ENCODE measurements at places on chromosomes 11 and 22.

GRCh38 chr11:32852207-32852606 lies 22.5 kb downstream of the PRRG4 start:
- ATAC-seq: peak; percentile 46

- ATAC-seq: no peak
Observed at GRCh38 chr11:34972892-34973291, 56.5 kb downstream of the PDHX start.

GRCh38 chr11:81368192-81368591 lies 1365.5 kb downstream of the FAM181B start:
- no peak for ATAC-seq

DNA sequence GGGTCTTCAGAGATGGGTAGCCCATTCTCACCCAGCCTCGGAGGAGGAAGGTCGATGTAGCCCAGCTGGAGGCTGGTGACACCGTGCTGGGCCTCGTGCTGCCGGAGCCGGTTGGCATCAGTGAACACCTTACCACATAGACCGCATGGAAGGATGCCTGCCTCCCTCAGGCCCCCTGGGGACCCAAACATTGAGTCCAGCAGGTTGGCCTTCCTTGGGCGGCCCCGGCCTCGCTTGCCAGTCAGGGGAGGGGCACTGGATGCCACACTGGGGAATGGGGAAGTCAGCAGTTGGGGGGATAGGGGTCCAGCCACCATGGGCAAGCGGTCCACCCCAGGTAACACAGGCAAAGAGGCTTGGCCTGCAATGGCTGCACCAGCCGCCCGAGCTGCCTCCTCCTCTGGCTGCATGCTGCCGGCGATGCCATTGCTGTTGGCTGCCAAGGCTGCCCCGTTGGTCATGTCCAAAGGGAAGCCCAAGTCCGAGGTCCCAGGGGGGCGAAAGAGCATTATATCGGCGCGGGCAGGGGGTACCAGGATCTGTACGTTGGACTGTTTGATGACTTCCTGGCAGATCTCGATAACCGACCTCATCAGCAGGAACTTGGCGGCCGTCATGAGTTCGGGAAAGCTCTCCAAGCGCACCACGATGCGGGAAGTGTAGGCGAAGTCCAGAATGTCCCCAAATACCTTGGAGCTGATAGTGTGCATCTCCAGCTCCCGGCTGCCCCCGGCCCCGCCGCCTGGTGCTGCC lies 1.4 kb downstream of the PATZ1 start:
- 0 out of 3 replicates have a peak, but pooled peaks have one; percentile 4 for ATAC-seq

DNA sequence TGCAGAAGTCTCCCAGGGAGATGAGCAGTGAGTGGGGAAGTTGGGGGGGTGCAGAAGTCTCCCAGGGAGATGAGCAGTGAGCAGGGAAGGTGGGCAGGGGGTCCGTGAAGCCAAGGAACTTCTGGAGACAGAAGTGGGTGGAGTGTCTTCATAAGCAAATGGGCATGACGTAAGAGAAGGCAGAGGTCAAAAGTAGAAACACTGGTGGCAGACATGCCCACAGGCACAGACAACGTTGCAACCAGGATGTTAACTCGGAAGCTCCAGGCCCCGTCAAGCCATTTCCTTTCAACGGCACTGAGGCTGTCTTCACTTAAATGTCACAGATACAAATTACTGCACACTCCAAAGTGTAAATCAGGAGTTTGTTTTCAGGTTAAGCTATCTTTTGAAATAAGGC lies 186.1 kb downstream of the SHANK2 start:
- no peak for ATAC-seq

- ATAC-seq: no peak
Observed at GRCh38 chr11:120786206-120786735, 237.6 kb upstream of the TBCEL start.

DNA sequence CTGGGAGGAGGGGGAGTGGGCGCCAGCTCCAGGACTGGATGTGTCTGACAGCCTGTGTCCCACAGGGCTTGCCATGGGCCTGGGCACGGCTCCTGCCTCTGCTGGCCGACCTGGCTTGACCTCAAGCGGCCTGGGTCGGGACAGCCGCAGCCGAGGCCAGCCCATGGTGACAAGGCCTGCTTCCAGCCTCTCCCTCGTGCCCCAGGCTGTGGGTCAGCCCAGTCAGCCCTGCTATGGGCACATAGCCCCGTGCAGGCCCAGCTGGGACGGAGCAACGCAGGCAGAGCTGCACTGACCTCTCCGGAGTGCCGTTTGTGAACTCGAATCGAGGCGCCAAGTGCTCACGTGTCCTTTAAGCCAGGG lies 17.9 kb downstream of the OSBPL5 start:
- peak; percentile 8 for ATAC-seq

GRCh38 chr11:73312036-73312435 lies 4.0 kb downstream of the ARHGEF17 start:
- no peak for ATAC-seq

DNA sequence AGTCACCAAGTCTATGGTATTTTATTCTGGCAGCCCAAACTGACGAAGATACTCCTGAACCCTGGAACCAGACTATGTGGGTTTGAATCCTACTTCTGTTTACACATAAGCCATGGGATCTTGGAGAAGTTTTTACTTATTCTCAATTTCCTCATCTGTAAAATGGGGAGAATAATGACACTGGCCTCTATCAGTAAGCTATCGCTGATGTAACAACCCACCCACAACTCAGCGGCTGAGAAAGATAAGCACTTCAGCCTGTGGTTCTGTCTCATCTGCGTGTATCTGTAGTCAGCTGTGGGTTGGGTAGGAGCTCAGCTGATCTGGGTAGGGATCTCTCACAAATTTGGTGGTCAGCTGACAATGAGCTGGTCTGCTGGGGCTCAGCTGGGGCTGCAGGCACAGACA lies 68.0 kb upstream of the ALX4 start:
- no peak for ATAC-seq

DNA sequence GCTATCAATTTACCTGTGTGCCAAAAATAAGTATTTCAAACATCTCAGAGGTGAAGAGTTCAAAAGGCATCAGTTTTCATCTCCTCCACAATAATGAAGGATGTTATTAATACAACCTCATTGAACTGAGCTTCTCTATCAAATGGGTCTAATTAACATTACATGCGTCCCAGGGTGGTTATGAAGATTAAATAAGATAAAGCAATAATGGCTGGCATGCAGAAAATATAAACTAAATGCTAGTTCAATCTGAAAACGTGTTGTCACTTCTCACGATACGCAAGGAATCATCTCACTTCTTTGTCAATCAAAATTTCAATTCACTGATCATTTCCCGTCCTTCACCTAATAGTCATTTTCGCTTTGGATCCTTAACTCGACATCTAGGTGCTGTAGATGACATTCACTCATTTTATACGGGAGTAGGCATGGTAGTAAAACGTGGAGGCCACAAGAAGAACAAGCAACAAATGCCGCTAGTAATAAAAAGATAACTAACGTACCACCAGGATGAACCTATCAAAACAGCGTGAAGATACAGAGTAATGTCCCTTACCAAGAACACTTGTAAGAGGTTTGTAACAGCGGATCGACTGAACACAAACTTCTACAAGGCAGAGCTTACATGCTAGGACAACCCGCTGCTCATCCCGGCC lies 918 bp downstream of the CHORDC1 start:
- peak; percentile 58 for ATAC-seq

GRCh38 chr11:1006762-1007161 lies 29.8 kb downstream of the MUC6 start:
- ATAC-seq: no peak

DNA sequence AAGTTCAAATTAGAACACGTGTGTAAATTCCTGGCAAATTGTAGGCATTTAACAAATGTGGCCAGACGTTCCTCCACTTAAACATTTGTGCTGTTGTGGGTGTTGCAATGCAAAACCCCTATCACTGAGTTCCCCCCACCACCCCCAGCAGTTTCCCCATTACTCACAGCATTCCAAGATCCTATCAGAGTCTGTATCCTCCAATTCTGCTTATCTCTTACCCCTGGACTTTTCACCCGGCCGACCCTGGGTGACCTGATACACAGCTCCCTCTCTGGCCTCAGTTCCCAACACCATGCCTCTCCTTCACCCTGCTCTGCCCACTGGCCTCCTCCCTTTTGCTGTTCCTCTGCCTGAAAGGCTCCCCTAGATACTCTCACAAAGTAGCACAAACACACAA lies 31.4 kb upstream of the AQP11 start:
- no peak for ATAC-seq

GRCh38 chr11:13594044-13594443 lies 74.4 kb upstream of the FAR1 start:
- no peak for ATAC-seq

DNA sequence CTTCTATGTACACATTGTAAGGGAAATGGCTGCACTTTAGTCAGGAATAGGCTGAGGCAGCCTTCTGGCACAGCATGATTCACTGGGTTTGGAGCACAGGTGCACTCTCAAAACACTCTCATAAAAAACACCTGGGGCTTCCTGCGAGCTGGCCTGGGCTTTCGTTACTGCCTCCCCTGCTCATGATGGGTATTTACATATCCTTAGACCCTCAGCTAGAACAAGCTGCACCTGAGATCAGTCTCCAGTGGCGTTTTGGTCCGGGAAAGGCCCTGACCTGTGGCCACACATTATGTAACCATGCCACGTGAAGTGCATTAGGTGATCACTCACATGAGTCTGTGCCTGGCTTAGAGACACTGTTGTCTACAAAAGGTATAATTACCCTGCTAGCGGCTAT lies 321.7 kb downstream of the TMEM135 start:
- ATAC-seq: no peak

- no peak for ATAC-seq
Observed at GRCh38 chr11:29679996-29680395, 336.8 kb downstream of the KCNA4 start.

GRCh38 chr11:65487467-65488272 lies 11.2 kb upstream of the MALAT1 start:
- peak; percentile 78 for ATAC-seq

GRCh38 chr11:78386215-78386941 lies 31.2 kb downstream of the GAB2 start:
- ATAC-seq: no peak

GRCh38 chr22:41648432-41648831 lies 27.3 kb downstream of the XRCC6 start:
- ATAC-seq: no peak

GRCh38 chr11:46160100-46160499 lies 38.8 kb upstream of the PHF21A start:
- ATAC-seq: no peak

- ATAC-seq: peak; percentile 52
Observed at GRCh38 chr22:43992331-43992821, 31.7 kb upstream of the PARVB start.

GRCh38 chr11:111399187-111400031 lies 20.3 kb upstream of the POU2AF1 start:
- ATAC-seq: no peak

DNA sequence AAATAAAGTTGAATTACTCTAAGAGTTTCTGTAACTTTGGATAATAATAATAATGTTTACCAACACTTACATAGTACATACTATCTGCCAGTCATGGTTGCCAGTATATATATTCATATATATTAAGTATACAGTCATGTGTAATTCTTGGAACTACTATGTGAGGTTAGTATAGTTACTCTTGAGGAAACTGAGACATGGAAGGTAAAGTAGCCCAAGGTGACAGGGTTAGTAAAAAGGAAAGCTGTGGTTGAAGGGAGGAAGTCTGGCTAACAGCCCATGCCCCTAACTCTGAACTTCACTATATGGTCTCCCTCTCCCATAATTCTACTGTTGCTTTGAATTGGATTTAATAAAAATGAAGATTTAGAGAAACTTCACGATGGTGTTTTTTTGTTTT lies 24.9 kb downstream of the FDX1 start:
- ATAC-seq: no peak

DNA sequence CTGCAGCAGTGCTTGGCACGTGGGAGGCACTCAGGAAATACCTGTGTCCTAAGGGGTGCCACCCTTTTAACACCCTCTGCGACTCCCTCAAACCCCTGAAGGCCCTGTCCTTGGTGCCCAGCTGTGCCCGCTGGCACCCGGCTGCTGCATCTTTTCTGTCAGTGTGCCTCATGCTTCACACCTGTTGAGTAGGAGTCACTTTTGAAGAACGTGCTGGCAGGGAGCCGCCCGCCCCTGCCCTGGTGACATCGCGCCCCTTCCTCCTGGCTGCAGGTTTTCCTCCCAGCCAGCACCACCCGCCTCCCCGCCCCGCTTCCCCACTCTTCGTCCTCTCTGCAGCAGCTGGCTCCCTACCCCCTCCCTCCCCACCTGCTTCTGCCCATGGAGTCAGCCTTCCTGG lies 17.8 kb downstream of the FRMD8 start:
- no peak for ATAC-seq

GRCh38 chr22:43289531-43289963 lies 53.6 kb downstream of the SCUBE1 start:
- no peak for ATAC-seq

- ATAC-seq: no peak
Observed at GRCh38 chr11:126357055-126357962, 1.8 kb downstream of the ST3GAL4 start.

GRCh38 chr11:93000511-93001476 lies 31.3 kb downstream of the MTNR1B start:
- peak; percentile 97 for ATAC-seq

- ATAC-seq: no peak
Observed at GRCh38 chr11:126990716-126991480, 9.7 kb downstream of the KIRREL3 start.

GRCh38 chr11:41301023-41301422 lies 158.4 kb downstream of the LRRC4C start:
- ATAC-seq: no peak

DNA sequence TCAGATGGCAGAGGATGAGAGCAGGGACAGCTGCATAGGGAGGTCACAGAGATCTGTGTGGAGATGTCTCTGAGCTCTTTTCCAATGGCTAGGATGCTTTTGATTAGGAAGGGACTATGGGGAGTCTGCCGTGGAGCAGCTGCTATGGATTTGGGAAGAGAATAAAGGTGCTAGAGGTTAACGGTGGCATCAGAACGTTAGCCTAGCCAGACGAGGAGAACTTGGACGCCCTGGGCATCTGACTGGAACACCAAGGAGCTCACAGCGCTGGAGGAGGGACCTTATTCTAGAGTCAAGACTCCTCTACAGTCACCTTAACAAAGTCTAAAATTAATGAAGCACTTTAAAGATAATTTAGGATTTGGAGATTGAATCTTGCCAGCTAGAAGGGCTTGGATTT lies 157.2 kb upstream of the B3GAT1 start:
- no peak for ATAC-seq

- ATAC-seq: no peak
Observed at GRCh38 chr11:119445850-119446249, 22.9 kb upstream of the THY1 start.

All from SK-N-SH treated with all-trans-retinoic acid at 6 μM for 48 hours (cell line).